Memory B cell (primary cell): ENCODE measurements at places on chromosomes 3 and 15.

GRCh38 chr3:188068342-188068741 lies 85.6 kb upstream of the LPP start:
- no peak for DNase-seq

DNA sequence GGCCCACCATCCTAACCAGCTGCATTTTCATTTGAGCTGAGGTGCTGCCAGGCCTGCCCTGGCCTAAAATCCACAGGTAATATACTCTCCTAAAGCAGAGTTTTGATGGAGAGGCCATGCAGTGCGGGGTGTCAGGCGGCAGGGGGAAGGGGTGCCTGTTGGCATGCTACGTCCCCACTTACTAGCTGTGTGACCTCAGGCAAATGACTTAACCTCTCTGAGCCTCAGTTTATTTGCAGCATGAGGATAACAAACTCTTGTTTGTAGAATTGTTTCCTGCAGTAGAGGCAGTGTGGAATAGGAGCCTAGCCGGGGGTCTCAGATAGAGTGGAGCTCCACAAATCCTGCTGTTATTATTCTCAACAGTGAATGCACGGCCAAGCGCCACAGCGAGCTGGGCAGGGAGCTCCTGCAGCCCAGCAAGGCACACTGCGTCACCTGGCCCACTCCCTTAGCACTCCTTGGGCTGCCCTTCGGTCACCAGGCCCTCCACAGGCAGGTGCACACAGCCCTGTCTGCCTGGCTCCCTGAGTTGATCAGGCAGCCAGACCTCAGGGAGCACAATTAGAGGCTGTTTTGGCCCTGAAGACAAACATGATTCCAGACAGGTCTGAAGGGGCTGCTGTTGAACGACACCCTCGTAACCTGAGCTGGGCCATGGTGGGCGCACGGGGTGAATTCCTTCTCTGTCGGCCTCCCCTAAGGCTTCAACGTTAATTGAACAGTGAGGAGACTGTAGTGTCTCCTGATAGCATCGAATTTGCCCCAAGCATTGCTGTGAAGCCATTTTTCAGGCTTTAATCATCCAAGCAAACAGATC lies 248.8 kb upstream of the LYSMD4 start:
- no peak for DNase-seq

- no peak for DNase-seq
Observed at GRCh38 chr15:80641384-80641783, 53.7 kb upstream of the ABHD17C start.

- DNase-seq = no peak
Observed at GRCh38 chr15:87118846-87119245, 1039.2 kb downstream of the AGBL1 start.

- DNase-seq = no peak
Observed at GRCh38 chr15:57521503-57521902, 70.2 kb upstream of the MYZAP start.

- DNase-seq = no peak
Observed at GRCh38 chr15:31345606-31346366, 19.2 kb downstream of the KLF13 start.

DNA sequence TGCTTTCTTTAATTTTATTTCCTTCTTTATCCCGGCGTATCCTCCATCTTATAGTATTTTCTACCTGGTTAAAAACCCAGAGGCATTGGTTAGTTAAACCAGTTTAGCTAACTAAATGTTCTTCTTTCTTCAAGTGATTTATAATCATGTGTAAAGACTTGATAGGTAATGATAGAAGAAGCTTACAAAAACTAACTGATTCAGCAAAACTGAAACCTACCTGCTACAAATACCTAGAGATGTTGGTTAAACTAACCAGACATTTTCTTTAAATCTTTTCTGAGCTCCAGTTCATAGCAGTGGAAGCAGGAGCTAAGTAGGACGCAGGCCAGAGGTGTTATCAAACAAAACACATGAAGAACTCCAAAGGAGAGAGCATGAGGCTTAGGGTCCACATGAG lies 44.8 kb downstream of the LEO1 start:
- DNase-seq = no peak

DNA sequence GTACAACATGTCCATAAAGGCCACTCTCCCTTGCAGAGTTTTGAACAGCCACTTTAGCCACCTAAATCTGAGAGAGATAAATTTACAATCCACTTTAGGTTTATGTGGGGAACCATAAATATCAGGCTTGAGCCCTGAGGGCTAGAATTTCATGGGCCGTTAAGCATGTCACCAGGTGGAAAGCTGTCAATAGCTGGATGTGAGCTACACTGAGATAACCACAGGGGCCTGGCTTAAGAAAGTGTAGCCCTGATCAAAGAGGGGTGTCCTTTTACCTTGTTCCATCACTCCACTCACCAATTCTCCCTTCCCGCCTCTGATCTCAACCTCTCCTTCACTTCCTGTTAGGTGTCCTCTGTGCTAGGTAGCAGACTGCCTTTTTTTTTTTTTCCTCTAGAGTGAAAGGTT lies 172.8 kb upstream of the ICE2 start:
- no peak for DNase-seq

GRCh38 chr3:135216659-135217058 lies 421.6 kb downstream of the EPHB1 start:
- DNase-seq = no peak

DNA sequence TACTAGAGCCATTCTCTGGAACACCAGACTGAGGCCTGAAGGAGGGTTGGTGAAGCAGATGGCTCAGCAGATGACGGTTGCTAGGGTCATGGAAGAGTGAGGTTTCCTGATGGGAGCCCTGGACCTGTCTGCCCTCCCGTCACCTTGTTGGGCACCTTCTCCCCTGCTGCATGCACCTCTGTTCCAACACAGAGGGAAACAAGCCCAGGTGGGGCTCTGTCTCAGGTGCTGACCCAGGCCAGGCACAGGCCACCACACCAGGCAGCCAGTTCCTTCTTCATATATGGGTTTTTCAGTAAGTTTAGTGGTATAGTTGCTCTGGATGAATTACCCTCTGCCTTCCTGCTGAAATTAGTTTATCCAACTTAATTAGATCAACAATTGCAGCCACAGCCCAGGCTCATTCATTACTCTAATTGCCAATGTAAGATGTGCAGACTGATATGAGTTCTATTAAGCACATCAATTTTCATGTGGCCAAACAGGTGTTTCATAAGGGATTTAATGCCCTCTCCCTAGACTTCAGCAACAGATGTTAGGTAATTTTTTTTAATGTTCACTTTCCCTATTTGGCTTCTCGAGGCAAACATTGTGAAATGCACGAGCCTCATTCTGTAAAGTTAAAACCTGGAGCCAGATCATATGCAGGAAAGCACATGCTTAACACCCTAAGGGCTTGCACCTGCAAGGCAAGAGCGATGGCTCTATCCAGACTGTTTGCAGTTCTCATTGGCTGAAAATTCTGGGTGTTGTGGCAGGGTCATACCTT lies 174.8 kb downstream of the CHDH start:
- DNase-seq = no peak

GRCh38 chr15:66484539-66485112 lies 12.9 kb downstream of the SNAPC5 start:
- no peak for DNase-seq

GRCh38 chr3:26962492-26963360 lies 340.2 kb downstream of the LRRC3B start:
- DNase-seq = no peak

DNA sequence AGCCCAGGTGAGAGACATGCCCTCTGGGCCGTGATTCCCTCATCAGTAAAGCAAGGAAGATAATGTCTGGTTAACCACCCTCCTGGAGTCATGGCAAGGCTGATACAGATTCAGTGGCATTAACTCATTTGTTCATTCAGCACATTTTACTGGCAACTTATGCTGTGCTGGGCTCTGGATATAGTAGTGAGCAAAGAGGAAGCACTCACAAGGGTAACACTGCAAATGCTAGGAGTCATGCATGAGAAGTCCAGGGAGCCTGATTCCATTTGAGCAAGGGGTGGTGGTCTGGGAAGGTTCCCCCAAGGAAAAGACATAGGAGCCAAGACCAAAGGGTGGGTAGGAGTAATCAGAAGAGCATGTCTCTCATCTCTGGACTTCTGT lies 50.2 kb downstream of the SMAD3 start:
- no peak for DNase-seq

- no peak for DNase-seq
Observed at GRCh38 chr15:32723171-32723948, 5.6 kb downstream of the GREM1 start.

GRCh38 chr3:119220198-119220597 lies 20.5 kb downstream of the B4GALT4 start:
- no peak for DNase-seq

GRCh38 chr15:51087513-51087912 lies 7.2 kb downstream of the TNFAIP8L3 start:
- DNase-seq = no peak

DNA sequence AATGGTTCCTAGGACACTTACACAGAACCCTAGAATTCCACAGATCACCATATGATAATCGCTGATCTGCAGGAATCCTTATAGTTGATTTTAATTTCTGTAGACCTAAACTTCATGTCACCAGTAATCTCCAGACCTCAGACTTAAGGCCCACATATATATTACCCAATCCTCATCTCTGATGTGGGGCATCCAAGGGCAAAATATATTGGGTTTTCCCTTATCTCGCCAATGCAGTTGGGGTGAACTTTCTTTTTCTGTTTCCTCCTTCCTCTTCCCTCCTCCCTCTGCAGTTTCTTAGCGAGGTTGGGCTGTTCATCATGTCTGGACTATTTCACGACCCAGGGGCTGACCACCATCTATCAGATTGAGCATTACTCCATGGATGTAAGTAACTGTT lies 230.2 kb downstream of the P3H2 start:
- DNase-seq = no peak

- DNase-seq = no peak
Observed at GRCh38 chr3:3577823-3578222, 221.4 kb upstream of the LRRN1 start.

DNA sequence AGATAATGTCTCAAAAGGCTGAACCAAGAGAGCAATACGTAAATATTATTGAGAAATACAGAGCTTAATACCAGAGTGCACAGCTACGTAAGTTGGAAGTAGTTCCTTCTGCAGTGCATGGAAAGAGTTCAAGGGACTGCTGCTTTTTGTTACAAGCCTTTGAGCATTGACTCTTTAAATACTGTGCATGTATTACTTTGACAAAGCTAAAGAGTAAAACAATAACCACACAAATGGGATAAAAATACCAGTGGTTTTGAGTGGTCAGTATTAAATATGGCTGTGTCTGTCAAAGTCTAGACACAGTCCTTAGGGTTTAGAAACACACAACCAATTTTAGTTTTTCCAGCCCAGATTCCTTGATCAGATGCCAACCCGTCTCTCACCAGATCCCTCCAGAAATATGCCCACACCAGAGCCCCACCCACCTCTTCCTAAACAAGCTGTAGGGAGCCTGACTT lies 62.1 kb downstream of the SSR3 start:
- no peak for DNase-seq

- DNase-seq = no peak
Observed at GRCh38 chr15:90471769-90472168, 58.0 kb upstream of the CRTC3 start.

GRCh38 chr3:63955830-63956545 lies 43.8 kb upstream of the SCAANT1 start:
- no peak for DNase-seq

GRCh38 chr3:192794216-192794615 lies 66.9 kb upstream of the FGF12 start:
- DNase-seq = no peak

GRCh38 chr3:126995254-126995780 lies 12.4 kb downstream of the PLXNA1 start:
- DNase-seq = no peak

DNA sequence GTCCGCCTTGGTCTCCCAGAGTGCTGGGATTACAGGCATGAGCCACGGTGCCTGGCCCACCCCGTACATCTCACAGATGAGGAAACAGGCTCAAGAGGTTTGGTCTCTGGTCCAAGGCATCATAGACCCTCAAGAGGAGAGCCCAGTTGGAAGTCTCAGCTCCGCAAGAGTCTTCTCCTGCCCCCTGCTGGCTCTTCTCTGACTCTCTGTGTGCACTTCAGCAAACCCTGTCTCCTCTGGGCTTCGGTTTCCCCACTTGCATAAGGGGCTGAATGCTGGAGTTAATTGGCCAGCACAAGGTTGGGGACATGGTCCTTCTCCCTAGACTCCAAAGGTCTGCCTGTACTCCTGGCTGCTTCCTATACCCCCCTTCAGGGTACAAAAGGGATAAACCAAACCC lies 3.9 kb downstream of the MST1R start:
- no peak for DNase-seq

DNA sequence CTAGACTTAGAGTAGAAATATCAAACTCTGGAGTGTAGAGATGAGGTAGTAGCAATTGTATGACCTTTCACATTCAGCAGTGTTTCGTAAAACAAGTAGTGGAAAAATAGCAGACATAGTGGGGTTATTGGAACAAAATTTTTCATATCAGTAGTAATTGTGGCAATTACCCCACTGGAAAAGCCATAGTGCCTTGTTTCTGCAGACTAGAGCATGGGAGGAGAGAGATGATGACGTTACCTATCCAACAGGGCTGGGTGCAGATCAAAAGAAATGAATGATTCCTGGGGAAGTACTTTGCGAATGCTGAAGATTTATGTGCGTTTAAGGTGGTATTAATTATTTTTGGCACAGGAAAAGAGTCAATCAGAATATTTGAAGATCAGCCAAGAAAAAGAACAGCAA lies 147.0 kb upstream of the LRRFIP2 start:
- DNase-seq = no peak

- DNase-seq = peak; percentile 92
Observed at GRCh38 chr3:93979850-93980676, at the start of gene ARL13B. Gene ARL13B, plus strand, starts transcription at chr3:93980155. Its CDS starts 269 bp downstream, at chr3:93980424.

GRCh38 chr3:14222900-14223594 lies 44.4 kb downstream of the LSM3 start:
- DNase-seq = no peak

DNA sequence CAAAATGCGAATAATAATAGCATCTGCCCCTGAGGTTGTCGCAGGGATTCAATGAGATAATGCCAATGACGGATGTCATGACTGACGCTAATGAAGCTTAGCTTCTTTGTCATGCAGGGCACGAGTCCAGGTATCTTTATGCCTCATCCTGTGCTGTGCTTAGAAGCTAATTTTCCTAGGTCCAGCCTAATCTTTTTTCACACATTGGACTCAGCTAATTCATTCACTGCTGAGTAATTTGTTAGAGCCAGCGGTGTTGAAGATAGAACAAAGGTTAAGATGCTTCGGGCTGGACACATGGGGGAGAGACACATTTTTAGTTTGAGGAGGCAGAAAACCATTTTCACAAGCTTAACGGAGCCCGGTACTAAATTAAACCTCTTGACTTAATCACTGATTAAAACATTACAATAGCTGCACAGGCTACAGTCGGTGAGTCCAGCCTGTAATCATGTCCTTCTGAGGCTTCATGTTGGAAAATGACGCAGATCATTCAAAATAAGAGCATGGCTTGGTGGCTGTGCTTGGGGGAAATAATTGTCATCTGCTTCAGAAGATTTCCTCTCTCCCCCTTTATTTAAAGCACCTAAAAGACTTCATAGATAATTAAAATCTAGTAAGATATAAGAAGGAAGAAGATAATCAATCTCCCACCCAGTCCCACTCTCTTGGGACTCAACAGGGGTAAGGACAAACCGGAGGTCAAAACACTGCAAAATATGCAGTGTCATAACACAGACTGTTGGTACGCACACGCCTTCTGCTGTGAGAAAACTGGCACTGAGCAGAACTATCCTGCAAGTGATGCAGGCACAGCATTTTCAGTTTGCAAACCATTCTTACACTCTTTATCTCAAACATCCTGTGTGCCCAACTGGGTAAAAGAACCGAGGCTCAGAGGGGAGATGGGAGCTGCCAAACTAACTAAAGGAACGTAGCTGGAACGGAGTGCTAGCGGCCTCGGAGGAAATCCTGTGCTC lies 3.3 kb upstream of the CCDC174 start:
- no peak for DNase-seq

- no peak for DNase-seq
Observed at GRCh38 chr15:58448331-58448730, 16.5 kb downstream of the LIPC start.

GRCh38 chr15:44530653-44531052 lies 6.3 kb upstream of the EIF3J start:
- DNase-seq = no peak
